Motor neuron (in vitro differentiated cells): ENCODE measurements at places on chromosomes 4 and X.

GRCh38 chr4:180456928-180457327, 1786.3 kb upstream of the TENM3 start:
- no peak for ATAC-seq

DNA sequence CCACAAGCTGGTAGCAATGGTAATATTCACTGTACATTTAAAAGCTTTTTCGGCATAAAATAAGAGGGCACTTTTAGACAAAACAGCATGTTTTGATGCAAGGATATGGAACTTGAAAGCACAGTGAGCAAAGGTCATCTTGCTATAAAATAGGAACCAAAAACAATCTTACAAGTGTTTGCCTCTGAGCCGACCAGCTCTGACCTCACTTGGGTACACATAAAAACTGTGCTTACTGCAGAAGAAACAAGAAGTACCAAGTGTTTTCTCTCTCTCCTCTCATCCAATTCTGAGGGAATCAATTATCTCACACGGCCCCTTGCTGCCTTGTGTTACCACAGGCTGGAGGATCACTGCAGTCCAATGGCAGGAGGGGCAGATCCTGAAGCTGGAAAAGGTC, 4.8 kb upstream of the IQSEC2 start:
- no peak for ATAC-seq

DNA sequence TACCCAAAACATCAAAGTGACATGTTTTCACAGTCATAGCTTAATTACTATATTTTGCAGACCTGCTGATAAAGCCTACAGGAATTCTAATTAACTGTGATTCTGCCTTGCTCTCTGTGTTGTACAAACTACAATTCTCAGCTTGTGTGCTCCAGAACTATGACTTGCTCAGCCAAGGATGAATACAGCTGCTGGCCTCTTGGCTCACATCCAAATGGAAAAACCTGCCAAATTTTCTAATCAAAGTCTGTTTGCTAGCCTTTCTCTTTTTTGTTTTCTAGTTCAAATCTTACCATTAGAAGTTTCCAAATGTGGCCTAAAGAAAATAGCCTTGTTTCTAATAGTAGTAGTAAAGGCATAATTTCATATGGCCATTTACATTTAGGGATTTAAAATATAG, 1176.8 kb downstream of the FAM133A start:
- ATAC-seq: no peak

DNA sequence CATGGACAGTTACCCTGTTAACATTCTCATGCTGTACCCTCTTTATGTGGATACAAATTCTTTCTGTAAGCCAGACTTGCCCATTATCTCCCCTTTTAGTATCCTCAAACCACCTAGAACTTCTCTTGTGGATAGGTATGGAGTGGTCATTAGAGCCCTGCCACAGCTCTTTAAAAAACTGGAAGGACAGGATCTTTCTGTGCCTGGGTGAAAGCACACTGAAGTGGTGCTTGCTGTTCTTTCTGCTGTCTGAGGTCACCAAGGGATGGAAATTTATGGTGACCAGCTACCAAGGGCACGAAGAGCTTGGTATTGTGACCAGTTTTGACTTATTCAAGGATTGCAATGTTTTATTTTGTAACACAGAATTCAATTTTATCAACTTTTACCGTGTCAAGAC, 344.2 kb downstream of the CBLL2 start:
- ATAC-seq: no peak

DNA sequence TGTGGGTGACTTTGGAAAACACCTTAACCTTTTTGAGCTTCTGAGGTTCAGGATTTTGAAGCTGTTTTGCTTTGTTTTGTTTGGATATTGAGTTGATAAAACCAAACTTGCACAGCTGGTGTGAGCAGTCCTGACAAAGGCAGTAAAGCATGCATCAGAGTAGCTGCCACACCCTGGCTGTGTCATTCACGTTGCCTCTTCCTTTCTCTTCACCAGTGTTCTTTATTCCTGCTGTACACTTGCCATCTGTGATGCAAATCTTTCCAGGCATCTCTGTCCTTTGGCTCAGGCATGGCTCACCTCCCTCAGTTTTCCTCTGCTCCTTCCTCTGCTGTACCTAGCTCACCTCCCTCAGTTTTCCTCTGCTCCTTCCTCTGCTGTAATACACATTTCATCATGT, 1850.2 kb upstream of the AGA start:
- ATAC-seq: peak; percentile 59

DNA sequence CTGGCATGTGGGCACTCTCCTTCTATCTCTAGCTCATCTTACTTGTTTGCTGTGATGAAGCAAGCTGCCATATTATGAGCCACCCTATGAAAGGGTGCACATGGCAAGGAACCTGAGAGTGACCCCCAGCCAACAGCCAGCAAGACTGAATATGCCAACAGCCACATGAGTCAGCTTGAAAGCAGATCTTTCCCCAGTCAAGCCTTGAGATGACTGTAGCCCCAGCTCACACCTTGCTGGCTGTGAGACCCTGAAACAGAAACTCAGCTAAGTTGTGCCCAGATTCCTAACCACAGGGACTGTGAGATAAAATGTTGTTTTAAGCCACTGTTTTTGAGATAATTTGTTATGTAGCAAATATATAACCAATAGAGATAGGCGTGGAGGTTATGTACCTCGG, 36.2 kb downstream of the KDM5C start:
- no peak for ATAC-seq

DNA sequence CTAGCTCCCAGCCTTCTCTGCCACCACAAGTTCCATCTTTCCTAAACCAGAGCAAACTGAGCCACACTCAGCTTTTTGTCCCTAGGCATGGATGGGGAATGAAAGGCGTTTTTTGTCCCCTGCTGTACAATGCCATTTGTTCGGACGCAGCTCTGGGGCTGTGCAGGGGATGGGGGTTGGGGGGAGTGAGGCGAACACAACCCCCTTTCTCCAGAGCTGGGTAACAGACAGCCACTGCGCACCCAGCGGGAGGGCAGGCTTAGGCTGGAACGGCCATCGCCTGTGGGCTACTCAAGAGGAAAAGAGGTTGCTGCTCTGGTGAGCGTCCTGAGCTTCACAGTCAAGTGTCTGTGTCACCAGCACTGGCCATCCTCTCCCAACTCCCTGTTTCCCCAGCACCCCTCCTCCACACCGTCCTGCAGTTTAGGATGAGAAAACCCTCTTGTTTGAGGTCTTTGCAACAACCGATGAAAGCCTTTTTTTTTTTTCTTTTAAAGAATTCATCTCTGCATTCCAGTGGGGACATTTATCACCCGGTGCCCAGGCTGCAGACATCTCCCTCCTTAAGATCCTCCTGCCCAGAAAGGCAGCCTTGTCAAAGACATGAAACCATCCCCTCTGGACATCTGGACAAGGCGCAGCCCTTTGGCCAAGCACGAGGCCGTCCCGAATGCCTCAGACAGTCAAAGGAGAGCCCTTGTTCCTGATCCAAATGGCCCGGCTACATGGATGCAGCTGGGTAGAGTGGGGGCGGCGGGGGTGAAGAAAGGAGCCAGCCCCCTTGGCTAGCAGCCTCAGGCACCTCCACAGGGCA, 419.6 kb downstream of the BCOR start:
- peak; percentile 64 for ATAC-seq

- ATAC-seq: no peak
Measured at GRCh38 chr4:151853034-151853433, 92.2 kb upstream of the GATB start.

GRCh38 chr4:105135785-105136184, 10.9 kb upstream of the TET2 start:
- ATAC-seq: no peak

GRCh38 chr4:108651014-108651791, 804 bp downstream of the OSTC start:
- no peak for ATAC-seq

DNA sequence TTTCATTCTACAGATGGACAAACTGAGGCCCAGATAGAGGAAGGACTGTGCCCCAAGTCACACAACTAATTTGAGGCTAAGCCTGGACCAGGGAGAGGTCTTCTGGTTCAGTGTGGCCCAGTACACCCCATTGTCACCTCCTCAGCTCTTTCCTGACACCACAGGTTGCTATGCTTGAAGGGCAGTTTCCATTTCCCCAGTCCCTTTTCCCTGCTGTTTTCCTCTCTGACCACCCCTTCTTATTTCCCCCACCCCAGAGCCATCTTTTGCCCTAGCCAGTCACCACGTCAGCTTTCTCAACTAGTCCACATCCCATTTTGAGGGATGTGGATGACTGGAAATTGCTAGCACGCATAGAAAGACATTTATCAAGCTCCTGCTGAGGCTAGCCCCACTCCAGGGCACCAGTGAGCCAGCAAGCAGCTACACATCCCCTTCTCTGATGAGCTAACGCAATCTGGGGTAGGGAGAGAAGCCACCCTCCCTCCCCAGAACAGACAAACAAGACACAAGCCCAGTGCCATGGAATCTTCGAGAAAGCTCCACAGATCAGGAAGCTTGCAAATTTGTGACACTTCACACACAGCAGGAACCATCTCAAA, 1.3 kb downstream of the GABRE start:
- no peak for ATAC-seq

DNA sequence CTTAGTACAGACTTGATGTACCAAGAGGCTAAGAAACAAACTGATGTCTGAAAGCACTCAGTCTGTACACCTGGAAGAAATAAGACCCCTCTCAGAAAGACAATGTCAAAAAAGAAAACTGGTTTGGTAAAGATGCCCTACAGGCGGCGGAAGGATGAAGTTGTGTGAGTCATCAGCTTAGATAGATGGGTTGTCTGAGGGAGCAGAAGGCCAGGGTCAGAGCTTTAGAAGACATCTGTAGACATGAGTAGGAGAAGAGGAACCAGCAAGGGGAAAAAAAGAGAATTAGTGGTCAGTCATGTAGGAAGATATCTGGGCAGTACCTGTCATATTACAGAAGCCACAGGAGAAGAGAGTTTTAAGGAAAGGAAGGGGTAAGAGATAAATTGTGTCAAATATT, 8.3 kb downstream of the SRPX2 start:
- ATAC-seq: no peak

GRCh38 chr4:146407257-146407656, 114.5 kb downstream of the SLC10A7 start:
- no peak for ATAC-seq

- no peak for ATAC-seq
Measured at GRCh38 chrX:124401696-124402095, 55.3 kb downstream of the SH2D1A start.

DNA sequence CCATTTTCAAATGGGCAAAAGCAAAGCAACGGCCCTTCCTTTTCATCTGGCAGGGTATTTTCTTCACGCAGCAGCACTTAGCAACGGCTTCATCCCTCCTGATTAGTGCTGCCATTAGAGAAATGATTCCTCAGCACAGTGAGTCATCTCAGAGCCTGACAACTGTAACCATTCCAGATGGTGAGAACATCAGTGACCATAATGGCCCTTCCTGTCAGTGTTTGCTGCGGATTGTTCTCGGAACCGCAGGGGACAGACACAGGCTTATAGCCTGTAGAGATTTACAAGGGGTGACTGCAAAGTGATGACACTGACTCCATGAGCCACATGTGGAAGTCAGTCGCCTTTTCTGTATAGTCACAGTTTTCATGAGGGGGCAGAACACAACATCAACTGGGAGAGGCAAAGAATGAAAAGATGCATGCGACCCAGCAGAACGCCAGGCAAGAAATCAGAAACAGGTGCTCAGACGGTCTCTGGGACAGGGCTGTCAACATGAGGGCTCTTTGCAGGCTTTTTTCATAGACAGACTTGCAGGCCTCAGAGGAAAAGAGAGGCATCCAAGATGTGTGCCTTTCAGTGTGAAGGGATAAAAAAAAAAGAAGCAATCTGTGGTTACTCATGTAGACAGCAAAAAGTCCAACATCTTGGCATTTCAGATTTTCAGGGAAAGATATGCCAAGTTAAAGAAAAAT, 69.9 kb upstream of the FBXW7 start:
- ATAC-seq: peak; percentile 98

- no peak for ATAC-seq
Measured at GRCh38 chrX:54509400-54509799, 13.4 kb upstream of the FGD1 start.

GRCh38 chrX:137748827-137749226, 182.9 kb downstream of the ZIC3 start:
- ATAC-seq: no peak

DNA sequence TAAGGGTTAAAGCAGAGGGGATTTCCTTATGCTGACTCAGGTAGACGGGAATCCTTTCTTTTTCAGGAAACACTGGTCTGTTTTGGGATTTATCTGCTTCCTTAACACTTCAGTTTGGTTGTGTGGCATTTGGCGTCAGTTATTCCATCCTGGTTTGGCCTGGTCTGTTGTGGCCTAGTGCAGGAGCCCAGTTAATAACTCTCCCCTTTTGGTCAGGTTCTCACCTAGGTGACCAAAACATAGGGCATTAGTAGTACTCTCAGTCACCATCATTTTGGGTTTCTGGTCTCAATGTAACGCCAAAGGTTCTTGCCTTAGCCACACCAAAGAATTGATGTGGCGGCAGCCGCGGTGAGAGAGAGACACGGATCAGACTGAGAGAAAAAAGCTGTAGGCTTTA, 39.7 kb upstream of the IL9R start:
- ATAC-seq: no peak

GRCh38 chr4:94214703-94215319, 7.1 kb downstream of the SMARCAD1 start:
- no peak for ATAC-seq

GRCh38 chr4:185515248-185515647, 20.1 kb downstream of the PDLIM3 start:
- ATAC-seq: no peak

GRCh38 chr4:127997534-127998388, 32.6 kb downstream of the ABHD18 start:
- peak; percentile 45 for ATAC-seq

- ATAC-seq: no peak
Measured at GRCh38 chrX:85109235-85109634, 105.6 kb downstream of the APOOL start.

- ATAC-seq: no peak
Measured at GRCh38 chr4:113060853-113061252, 11.4 kb downstream of the ANK2 start.

GRCh38 chrX:17435476-17435875, 60.5 kb downstream of the NHS start:
- no peak for ATAC-seq

- ATAC-seq: peak; percentile 54
Measured at GRCh38 chr4:2592572-2592971, 56.1 kb downstream of the FAM193A start.
